ENCODE measurements at places on chromosomes 1 and 21. TPM values are rescaled to one million over a fixed set of nuclear protein-coding genes. Genes with fewer than 3 reads are reported as not detected.

DNA sequence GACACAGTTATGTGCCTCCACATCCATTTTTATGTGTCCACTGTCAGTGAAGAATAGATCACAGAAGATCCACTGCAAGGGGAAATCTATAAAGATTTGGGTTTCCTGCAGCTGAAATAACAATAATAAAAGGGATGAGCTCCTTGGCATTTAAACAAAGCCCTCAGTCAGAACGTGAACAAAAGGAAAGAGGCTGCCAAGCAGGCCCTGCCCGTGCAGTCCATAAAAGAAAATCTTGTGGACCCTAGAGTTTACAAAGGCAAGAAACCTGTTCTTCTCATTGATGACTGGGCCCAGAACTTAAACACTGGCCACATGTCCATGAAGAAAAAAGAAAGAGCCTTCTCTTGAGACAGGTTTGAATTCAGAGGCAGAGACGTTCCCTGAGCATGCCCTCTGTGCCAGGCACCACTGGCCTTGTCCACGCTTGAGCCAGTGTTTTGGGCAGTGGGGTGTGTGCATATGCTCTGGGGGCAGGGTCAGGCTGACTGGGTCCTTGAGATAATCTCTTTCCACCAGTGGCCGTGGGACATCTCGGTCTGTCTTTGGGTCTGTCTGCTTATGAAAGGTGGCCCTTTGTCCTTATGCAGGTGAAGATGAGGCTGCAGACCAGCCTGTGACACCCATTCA, 142.7 kb downstream of the HIVEP3 start:
- no peak for DNase-seq

DNA sequence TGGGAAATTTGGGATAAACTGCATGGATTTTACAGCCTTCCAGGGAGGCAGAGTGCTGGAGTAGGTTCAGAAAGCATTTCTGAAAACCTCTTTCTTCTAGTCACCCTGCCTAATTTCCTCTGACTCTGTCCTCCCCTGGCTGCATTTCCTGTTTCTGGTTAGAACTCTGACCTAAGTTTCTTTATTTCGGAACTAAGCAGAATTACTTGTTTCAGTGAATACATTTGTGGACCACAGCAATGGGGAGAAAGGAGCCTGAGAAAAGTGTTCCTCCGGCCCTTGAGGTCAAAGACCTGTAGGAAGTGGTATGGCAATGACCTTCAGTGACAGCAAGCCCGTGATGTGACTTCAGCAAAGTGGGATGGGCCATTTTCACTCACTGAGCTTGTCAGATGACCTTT, 173.4 kb upstream of the RUNX1 start:
- DNase-seq = no peak

DNA sequence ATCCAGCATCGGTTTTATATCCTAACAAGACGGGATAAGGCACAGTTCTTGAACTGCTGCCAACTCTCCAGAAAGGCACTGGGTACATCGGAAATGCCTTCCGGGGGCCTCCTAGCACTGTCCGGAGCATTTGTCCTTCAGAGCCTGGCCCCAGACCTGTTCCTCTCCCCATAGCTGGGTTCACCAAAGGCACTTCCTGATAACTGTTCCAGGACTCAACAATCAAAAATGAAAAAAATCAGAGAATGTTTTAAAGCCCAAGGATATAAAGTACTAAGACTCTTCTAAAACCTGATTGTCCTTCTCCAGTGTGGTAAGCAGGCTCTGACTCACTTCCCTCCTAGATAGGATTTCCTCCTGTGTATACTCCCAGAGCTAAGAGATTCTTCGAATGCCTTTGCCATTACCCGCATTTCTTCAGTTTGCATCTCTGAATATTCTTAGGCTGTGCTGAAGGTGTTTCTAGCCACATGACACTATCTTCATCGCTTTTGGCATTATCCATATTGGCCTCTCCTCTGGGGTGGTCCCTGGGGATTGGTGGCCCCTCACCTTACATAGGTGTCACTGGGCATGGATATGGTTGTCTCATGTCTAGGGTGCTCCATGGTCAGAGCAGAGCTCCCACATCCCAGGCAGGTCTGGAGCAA, 112.9 kb downstream of the ZBTB18 start:
- DNase-seq = peak; percentile 84

DNA sequence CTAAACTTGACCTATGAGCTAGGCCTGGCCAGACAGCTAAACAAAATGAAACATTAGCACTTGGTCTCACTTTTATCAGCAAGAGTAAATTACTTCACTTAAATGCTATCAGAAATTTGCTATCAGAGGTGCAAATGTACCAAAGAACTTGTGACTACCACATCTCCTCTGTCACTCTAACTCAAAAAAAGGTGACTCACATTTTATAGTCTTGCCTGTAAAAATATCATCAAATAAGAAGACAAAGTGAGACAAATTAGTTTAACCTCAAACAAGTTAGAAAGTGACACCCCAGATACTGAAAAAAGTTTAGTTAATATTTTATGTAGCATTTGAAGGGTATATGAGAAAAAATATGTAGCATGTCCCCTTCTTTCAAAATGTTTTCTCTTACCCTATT, 76.9 kb downstream of the EPS15 start:
- no peak for DNase-seq

Gene CLCNKA
- 0.28 TPM for polyA plus RNA-seq

Measured in BJ (cell line).